ENCODE measurements at places on chromosomes 1 and 21. TPM values are rescaled to one million over a fixed set of nuclear protein-coding genes. Genes with fewer than 3 reads are reported as not detected.

DNA sequence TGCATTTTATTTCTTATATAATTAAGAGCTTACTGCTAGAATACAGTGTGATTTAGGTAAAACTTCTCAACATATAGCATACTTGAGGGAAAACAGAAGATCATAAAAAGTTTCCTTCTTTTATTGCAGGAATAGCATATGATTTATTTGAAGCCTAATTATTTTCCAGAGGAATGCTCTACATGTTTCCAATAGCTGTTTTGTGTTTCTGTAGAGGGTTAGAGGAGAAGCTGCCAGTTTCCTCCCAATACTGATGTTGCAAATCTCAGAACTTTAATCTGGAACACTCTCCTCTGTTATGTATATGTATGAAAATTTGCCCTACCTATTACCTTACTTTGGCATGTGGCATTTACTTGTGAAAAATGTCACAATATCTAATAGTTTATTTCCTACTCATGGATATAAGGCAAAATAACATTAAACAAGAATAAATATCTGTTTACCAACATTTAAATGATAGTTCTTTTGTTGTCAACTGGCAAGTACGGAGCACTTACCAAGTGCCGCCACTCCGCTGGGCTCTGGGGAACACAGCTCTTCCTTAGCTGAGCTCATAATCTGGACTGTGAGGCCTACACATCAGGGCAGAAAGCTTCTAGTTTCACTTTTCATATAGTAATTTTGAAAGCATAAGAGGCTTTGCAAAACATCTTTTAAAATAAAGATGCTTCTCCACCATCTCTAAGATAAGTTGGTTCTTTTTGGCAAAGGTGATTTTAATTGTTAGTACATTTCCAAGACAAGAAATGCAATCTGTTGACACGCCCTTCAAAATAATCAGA is 239.8 kb upstream of the C1orf105 start:
- DNase-seq = peak; percentile 49

GRCh38 chr1:201676197-201676596 is 137.3 kb downstream of the NAV1 start:
- no peak for DNase-seq

- no peak for DNase-seq
These were observed 41.0 kb downstream of the WASF2 start for GRCh38 chr1:27448982-27449381.

DNA sequence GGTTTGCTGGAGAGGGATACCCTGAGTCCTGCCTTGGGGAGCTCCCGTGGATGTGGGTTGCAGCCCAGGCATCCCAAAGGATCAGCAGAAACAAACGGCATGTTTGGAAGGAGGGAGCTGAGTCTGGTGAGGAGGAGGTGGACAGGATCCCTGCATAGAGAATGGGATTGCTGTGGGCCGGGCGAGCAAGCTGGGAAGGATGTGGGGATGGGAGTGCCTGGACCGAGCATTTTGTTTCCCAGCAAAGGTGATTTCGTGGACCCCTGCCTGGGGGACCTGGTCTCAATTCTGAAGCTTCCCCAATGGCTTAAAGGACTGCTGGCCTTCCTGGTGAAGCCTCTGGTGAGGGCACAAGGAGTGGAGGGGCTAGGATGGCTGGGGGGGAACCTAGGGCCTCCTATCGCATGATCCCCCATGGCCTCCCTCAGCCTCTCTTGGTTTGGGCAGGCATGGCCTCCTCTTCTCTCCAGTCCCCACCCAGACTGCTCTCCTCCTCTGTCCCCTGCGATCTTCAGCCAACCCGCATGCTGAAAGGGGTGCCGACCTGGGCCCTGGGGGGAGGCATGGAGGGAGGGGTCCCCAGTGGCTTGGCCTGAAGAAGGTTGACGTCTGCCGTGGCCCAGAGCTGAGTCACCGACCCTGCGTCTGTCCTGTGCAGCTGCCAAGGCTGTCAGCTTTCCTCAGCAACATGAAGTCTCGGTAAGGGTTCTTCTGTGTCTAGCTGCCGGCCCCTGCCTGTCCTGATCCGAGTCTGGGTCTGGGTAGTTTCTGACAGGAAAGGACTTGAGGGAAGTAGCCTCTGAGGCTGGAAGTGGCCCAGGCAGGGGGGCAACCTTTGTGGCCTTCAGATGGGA is 16.3 kb downstream of the FAAH start:
- no peak for DNase-seq

DNA sequence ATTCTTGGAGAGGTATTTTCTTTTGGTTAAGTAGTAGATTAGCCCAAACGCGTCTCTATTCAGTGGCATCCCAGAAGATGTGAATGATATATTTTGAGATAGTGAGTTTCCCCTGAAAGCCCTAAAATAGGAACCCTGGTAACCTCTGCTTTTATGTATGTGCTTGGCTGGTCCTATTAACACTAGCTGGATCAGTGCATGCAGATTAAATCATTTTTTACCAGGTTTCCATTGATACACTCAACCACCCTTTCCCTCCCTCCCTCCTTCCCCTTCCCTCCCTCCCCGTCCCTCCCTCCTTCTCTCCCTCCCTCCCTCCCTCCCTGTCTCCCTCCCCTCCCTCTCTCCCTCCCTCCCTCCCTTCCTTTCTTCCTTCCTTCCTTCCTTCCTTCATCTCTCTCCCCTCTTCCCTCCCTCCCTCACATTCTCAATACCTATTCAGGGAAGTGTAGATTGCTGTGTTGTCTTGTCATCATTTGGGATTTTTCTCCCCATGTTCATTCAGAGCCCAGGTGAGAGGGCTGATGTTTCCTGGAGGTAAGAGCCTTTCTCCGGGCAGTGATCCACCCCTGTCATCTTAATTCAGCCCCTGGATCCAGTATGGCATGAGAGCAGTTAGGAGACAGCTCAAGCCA is 406.8 kb downstream of the PRDM2 start:
- DNase-seq = no peak

DNA sequence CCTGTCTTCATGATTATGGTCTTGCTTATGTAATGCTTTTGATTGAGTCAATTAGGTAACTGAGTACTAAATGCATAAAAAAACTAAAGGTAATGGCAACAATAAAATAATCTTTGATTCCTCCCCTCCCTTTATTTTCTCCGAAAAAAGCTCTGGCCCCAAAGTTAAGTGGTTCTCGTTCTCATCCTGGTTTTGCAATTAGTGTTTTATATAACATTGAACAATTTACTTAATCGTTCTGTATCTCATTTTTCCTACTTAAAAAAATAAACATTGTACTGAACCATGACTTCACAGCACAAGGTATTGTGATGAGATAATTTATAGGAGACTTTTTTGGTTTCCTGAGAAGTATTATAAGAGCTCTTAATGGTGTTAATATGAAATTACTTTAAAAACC is 11.3 kb downstream of the SLC22A15 start:
- no peak for DNase-seq

- no peak for DNase-seq
These were observed 1.3 kb downstream of the CELSR2 start for GRCh38 chr1:109250454-109251276.

- DNase-seq = no peak
These were observed 14.7 kb downstream of the INTS3 start for GRCh38 chr1:153742411-153743142.

DNA sequence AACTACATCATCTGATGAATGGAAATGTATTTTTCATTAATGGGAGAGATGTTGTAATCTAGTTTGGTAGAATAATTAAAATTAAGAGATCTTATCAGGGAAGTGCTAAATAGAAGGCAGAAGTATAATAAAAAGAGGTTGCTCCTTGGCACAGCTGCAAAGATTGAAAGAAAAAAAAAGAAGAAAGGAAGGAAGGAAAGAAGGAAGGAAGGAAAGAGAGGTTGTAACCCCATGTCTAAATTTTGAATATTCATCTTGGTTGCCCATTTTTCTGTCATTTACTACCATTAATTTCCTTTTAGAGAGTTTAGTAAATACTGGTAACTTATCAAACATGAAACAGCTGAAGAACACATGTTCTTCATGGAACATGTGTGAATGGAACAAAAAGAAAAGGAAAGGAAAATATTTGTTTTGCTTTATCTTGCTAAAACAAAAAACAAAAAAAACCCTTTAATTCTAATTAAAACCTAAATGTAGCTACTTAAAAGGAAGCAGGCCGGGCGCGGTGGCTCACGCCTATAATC is 10.5 kb upstream of the MDM4 start:
- DNase-seq = no peak

GRCh38 chr21:36697851-36698384 is 997 bp upstream of the SIM2 start:
- no peak for DNase-seq

- DNase-seq = peak; percentile 63
These were observed 134.6 kb upstream of the ARHGEF16 start for GRCh38 chr1:3319874-3320245.

- no peak for DNase-seq
These were observed 59.2 kb downstream of the TIAM1 start for GRCh38 chr21:31284797-31285397.

DNA sequence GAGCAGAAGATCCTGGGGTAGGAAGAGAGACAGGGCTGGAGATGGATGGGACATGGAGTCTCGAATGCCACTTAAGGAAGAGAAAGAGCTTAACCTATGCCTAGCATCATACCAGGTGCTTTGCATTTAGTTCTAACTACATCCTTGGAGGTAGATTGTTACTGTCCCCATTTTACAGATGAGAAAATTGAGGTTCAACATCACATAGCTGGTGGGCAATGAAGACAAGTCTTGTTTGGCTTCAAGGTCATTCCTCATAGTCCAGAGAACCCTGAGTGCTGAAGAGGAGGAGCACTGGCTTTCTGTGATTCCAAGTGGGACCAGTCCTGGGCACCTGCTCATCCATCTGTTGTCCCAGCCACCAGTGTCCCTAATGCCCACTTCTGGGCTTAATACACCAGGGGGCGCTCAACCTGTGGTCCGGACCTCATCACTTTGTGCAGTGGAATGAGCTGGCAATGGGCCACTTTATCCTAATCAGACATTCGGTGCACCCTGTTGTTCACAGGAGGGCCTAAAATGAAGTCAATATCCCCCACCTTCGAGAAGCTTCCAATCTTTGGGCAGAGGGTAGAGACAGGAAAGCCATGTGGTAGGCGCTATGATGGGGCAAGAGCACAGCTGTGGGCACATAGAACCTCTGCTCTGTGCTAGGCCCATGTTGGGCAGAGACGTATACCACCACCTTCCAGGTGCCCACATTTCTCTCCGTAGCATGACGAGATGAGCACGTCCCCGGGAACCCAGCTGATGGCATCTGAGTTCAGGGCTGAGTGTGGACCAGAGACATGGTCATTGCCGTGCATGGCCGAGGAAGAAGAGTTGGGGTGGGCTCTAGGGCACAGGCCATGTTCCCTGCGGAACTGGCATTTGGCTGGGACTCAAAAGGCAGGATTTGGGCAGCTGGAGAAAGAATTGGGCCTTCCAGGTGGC is 9.2 kb downstream of the RPS6KA1 start:
- no peak for DNase-seq

- no peak for DNase-seq
These were observed 135.5 kb upstream of the KIAA1614 start for GRCh38 chr1:180777072-180777689.

DNA sequence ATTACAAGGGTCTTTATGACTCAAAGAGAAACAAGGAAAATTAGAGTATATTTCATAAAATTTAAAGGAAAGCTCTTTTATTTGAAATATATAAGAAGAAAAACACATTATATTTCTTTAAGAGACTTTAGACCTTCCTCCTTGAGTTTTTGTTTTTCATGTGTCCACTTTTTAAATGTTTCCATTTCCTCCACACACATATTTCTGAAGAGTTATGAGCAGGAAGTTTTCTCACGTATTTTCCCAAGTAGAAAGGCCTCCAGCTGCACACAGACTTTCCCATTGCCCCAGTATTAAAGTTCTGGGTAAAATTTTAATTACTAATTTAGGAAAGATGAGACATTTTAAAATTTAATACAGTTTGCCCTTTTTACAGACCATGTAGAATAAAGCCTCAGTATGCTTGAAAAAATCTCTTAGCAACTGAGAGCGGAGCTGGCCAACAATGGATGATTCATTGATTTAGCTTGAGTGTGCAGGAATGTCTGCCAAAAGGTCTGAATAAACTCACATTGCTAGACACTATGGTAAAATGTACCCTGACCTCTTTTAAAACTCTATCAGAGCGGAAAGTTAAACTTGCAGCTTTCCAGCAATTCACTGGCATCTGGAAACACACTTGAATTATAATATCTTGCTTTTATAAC is 57.9 kb downstream of the DDAH1 start:
- no peak for DNase-seq

GRCh38 chr1:54409156-54410142 is 3.3 kb upstream of the SSBP3 start:
- DNase-seq = no peak

- DNase-seq = no peak
These were observed 269.9 kb downstream of the HLX start for GRCh38 chr1:221149111-221149510.

GRCh38 chr1:222413991-222414549 is 133.8 kb downstream of the HHIPL2 start:
- DNase-seq = no peak

- DNase-seq = no peak
These were observed 696 bp downstream of the LSS start for GRCh38 chr21:46227811-46228344.

GRCh38 chr1:150564051-150564991 is 15.1 kb downstream of the MCL1 start:
- no peak for DNase-seq

- no peak for DNase-seq
These were observed 167.4 kb downstream of the TNFSF18 start for GRCh38 chr1:172883387-172883791.

DNA sequence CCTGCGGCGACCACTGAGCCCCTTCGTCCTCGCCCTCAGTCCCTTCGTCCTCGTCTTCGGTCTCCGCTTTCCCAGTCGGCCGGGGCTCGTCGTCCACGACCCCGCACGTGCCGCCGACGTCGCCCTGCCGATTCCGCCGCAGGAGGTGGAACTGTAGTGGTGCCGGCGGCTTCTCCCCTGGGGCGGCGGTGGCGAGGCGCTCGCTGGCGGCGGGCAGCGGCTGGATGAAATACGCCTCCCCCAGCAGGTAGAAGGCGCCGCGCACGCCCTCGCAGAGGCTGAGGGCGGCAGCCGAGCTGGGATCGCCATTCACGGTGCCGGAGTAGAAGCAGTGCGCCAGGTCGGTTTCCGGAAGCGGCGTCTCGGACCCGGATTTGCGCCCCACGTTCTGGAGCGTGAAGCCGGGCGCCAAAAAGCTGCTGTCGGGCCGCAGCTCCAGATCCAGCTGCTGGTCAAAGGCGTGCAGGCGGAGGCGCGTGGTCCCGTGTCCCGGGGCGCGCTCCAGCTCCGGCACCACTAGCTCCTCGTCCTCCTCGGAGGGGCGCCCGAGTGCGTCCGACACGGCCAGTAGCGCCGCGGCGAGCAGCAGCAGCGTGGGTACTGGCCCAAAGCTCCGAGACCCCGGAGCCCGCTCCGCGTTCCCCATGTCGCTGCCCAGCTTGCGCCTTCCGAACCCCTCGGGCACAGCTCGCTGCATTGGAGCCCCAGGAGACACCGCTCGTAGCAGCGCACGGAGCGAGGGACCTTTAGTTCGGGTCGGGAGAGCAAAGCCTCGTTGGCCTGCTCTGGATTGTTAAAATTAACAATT is 747 bp downstream of the ADAMTS1 start:
- peak; percentile 63 for DNase-seq

- DNase-seq = no peak
These were observed 98.5 kb downstream of the DISC1 start for GRCh38 chr1:231724876-231725647.

- DNase-seq = no peak
These were observed 12.8 kb downstream of the THEMIS2 start for GRCh38 chr1:27885114-27885528.

The NTMT2 gene
- not detected for total RNA-seq

The HSF2BP gene
- total RNA-seq = 2.0 TPM

The RGS8 gene
- total RNA-seq = not detected

The MYOM3 gene
- total RNA-seq = 0.65 TPM

The S100A1 gene
- total RNA-seq = not detected

The RAVER2 gene
- 11.5 TPM for total RNA-seq

The AKNAD1 gene
- not detected for total RNA-seq

The APOBEC4 gene
- not detected for total RNA-seq

The TMEM82 gene
- total RNA-seq = not detected

All from ureter (tissue), 1 donor.